ENCODE measurements at places on chromosomes 7 and 10.

- peak; percentile 55 for DNase-seq
Measured at GRCh38 chr10:104639590-104640338, 1.3 kb upstream of the SORCS3 start.

DNA sequence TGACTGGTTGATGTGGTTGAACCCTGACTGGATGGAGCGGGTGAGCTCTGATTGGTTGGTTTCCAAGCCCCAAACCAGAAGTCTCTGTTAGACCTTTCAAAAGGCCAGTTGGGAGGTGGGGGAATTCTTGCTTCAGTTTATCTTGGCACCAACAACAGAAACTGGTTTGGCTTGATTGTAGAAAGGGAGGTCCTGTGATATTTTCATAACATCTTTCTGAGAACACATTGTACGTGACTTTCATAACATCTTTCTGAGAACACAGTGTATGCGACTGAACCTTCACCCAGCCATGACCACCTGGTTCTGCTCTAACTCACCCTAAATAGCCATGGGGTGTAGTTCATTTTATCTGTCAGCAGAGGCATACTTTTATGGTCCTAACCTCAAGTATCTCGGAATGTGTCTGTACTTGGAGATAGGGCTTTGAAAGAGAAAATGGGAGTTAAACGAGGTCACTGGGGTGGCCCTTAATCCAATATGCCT, 88.3 kb downstream of the GALNT17 start:
- DNase-seq: no peak

- DNase-seq: peak; percentile 83
Measured at GRCh38 chr7:12111422-12112405, 99.4 kb upstream of the TMEM106B start.

- no peak for DNase-seq
Measured at GRCh38 chr7:24706211-24707170, 50.8 kb downstream of the GSDME start.

- peak; percentile 97 for DNase-seq
Measured at GRCh38 chr10:31133792-31134310, 102.2 kb upstream of the ZNF438 start.
